ENCODE measurements at places on chromosomes 3 and 15. TPM values are rescaled to one million over a fixed set of nuclear protein-coding genes. Genes with fewer than 3 reads are reported as not detected.

The FEZF2 gene
- total RNA-seq, result not detected

The CYP8B1 gene
- not detected for total RNA-seq

The SNTN gene
- total RNA-seq, result not detected

The GXYLT2 gene
- 0.40 TPM for total RNA-seq

The ITPKA gene
- 0.46 TPM for total RNA-seq

The SLC9A9 gene
- 2.3 TPM for total RNA-seq

The ILDR1 gene
- total RNA-seq, result not detected

The VEPH1 gene
- 261 TPM for total RNA-seq

The GOLGA8T gene
- total RNA-seq, result 0.20 TPM

The C3orf20 gene
- not detected for total RNA-seq

- no peak for DNase-seq
These were observed 70.3 kb downstream of the SLMAP start for GRCh38 chr3:57826245-57826951.

DNA sequence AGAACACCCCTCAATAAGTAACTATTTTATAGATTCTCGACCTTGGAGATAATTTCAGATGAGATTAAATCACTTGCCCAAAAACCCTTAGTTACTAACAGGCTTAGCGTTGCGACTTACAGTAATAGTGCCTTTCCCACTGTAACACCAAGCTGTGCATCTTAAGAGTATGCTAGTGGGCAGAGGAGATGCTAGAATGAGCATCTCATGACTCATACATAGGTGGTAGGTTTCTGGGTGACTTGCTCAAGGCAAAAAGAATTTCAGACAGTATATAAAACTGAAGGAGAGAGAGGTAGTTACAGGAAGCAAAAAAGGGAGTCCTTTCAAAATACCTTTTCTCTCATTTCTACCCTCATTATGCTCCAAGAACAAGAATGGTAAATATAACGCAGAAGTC lies 3.9 kb downstream of the KATNBL1 start:
- no peak for DNase-seq

DNA sequence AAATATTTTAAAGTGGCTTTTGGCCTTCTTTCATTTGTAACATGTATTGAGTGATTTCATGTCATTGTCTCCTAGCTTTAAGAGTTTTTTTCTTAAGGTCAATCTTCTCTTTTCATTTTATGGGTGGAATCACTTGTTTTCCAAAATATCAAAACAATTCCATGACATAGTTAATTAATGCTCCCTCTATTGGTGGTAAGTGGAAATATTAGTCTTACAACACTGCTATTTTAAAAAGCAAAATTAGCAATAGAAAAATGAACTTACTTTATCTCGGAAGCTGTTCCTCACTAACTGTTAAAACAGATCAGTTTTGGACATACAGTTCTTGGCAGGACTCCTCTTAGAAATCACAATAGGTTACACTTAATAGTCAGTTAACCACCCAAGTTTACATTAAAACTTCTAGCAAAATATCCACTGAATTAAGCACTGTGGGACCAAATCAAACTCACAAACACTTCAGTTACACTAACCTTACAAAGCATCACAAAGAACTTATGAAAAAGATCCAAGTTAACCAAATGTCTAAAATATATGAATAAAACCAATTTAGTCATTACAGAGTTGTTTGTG lies 42.4 kb downstream of the TIGIT start:
- DNase-seq, result no peak

DNA sequence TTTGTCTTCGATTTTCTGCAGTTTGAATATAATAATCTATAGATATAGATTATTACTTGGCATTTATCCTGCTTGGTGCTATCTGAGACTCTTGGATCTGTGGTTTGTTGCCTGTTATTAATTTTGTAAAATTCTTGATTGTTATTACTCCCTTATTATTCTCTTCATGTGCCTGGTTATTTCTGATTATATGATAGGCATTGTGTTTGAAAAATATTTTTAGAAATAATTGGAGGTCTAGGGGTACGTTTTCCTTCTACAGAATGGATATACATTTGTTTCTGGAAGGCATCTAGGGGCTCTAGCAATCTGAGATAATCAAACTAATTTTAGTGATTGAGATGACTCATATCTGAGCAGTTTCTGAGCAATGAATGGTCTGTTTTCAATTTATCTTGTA lies 14.9 kb upstream of the CELF6 start:
- DNase-seq, result no peak

GRCh38 chr3:155316426-155316825 lies 22.9 kb upstream of the STRIT1 start:
- DNase-seq, result no peak

GRCh38 chr15:29711531-29711930 lies 110.7 kb downstream of the TJP1 start:
- no peak for DNase-seq

GRCh38 chr3:31573036-31573779 lies 40.5 kb downstream of the STT3B start:
- DNase-seq, result no peak

DNA sequence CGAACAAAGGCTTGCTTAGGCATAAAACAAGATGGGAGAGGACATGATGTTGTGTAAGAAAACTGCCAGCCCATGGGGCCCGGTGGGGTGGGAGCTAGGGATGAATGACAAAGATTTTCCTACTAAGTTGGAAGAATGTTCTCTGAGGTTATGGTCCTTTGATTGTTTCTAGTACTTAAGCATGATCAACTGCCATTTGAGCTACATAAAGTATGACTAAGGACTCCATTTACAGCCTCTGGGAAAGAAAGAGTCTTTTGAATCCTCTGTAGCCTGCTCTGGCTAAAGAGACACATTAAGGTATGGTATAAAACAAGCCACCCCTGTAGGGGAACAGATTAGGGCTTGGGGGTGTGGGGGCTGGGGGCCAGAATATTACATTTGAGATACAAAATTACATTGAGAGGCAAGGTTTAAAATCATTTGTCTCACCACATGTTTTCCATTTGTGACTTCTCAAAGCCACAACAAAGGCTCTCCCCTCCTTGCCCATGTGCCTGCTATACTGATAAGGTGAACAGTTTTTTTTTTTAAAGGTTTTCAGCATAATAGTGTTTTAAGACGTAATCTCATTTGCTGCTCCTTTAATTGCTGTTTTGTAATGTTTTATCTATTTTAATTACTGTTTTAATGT lies 323.4 kb downstream of the CHST2 start:
- no peak for DNase-seq

GRCh38 chr3:182717216-182717615 lies 76.1 kb upstream of the ATP11B start:
- DNase-seq, result no peak

GRCh38 chr15:51181905-51182304 lies 87.2 kb upstream of the TNFAIP8L3 start:
- no peak for DNase-seq

DNA sequence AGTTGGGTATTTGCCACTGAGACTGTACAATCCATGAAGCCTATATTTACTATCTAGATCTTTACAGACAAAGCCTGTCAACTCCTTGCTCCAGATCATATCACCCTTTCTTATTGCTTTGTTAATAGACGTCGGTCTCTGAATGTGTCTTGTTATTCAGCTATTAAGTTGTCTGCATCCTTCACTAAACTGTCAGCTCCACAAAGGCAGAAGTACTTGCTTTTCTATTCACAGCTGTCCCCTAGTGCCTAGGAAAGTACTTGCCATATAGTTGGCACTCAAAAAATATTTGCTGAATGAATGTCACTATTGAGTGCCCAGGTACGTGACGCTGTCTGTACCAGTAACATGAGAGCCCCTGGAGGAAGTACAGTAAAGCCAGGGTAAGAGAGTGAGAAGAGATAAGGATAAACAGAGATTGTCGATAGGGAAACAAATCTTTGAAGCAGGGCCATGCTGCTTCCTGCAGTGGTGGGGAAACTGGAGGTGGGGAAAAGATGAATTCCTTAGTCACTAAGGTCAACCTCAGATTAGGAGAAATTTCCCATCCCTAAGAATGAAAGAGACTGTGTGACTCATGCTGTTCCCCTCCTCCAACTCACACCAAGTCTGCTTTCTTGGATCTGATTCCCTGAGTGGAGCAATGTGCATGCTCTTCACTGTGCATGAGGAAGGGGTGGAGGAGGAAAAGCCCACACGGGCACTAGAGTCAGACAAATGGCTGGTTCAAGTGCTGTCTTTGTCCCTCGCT lies 36.3 kb downstream of the PRICKLE2 start:
- DNase-seq, result peak; percentile 94

DNA sequence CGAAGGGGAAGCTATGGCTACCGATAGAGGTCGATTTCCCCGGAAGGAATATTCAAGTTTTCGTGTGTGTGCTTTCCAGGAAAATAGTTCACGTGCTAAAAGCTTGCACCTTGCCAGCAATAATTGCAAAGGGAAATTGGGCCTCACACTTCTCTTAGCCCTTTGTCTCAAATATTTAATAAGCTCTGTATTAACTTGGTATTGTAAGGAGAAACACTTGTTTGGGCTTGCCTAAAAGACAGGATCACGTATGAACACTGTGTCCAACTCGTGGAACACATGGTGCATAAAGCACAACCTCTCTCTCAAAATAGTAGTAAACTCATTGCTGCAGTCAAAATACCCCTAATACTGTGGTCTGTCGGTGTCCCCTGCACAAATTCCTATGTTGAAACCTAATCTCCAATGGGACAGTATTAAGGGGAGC lies 352 bp upstream of the TMF1 start:
- DNase-seq, result no peak

- no peak for DNase-seq
These were observed 30.5 kb downstream of the GYG1 start for GRCh38 chr3:149021830-149022229.

- DNase-seq, result no peak
These were observed 97.7 kb upstream of the NUDT16 start for GRCh38 chr3:131283862-131284261.

DNA sequence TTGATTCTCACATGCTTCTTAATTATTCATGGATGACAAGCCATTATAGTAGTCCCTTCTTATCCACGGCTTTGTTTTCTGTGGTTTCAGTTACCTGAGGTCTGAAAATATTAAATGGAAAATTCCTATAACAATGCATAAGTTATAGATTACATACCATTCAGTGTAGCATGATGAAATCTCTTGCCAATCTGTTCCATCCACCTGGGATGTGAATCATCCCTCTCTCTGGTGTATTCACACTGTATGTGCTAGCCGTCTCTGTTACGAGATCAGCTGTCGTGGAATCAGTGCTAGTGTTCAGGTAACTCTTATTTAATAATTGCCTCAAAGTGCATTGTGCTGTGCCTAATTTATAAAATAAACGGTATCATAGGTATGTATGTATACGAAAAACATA lies 5.2 kb downstream of the WDR5B start:
- no peak for DNase-seq

DNA sequence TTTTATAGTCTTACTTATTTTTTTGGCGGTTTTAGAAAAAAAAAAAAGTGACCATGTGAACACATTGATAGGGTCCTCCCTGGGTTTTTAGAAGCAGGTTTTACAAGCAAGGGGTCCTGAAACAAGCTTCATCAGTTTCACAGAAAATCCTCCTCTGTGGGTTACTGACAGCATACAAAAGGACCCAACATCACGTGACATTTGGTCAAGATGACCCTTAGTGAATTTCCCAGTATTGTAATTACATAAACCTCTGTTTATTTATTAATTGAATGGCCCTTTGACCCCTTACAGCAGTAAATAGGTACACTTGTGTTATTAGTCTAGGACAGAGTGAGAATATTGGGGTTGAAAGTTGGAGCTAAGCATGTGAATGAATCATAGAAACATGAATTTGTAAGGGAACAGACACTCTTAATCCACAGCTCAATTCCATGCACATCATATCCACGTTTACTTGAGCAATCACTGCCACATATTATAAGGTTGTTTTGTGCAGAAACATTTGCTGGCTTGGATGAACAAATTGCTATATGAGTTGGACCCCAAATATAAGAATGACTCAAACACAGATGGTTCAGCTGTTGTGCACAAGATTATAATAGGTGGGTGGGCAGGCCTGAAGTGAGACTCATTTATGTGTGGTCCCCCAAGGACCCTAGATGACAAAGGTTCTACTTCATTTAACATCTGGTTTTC lies 137.5 kb downstream of the ZNF385D start:
- DNase-seq, result no peak

GRCh38 chr15:38216763-38217162 lies 35.9 kb upstream of the SPRED1 start:
- no peak for DNase-seq

DNA sequence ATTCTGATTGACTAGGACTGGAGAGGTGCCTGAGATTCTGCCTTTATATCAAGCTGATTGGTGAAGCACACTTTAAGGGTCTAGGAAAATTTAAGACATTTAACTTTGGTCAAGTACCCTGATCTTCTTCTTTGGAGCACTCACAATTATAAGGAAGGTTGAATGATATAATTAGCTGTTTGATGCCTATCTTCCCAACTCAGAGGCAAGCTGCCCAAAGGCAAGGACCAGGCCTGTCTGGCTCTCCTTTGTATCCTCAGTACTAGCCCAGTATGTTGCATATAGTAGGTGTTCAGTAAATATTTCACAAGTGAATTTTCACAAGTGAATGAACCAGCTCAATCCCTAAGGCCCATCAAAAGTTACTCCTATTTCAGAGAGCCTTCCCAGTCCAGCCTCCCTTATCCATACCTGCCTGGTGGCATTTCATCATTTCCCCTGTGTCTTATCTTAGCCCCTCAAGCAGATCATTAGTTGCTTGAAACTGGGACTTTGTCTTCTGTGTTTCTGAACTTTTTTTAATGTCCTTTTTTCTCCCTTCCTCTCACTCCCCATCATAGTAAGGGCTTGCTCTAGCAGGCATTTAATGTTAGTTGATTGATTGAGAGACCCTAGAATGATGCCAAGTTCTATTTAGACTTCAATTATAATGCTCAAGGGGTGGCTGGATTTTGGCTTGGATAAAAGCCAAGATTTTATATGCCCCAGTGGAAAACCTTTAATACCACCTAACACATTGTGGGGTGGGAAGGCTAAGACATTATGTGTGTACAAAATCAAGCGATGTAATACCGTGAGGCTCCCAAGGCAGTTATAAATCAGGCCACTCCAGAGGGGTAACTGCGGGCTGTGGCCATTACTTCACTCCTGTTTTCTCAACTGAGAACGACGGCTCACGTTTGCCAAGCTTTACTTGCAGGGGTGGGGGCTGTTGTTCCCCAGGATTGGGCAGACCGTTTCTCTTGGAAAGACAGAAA lies 43.2 kb upstream of the BOC start:
- no peak for DNase-seq

DNA sequence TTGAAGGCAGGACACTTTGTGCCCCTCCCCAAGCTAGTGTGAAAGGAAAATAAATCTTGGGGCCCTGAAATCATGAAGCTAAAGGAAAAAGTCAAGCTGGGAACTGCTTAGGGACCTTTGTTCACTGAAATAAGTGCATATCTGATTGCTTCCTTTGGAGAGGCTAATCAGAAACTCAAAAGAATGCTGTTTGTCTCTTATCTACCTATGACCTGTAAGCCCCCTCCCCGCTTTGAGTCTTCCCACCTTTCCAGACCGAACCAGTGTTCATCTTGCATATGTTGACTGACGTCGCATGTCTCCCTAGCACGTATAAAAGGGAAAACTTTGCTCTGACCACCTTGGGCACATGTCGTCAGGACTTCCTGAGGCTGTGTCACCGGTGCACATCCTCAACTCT lies 53.1 kb downstream of the SLC30A4 start:
- DNase-seq, result no peak

GRCh38 chr3:42887084-42887483 lies 11.4 kb upstream of the CYP8B1 start:
- DNase-seq, result no peak

- no peak for DNase-seq
These were observed 16.6 kb upstream of the SEMA3F start for GRCh38 chr3:50138266-50139200.

All from pulmonary artery endothelial cell (primary cell).